ENCODE measurements at places on chromosomes 2 and 18.

- DNase-seq: no peak
Measured at GRCh38 chr2:113217455-113218282, 43.9 kb downstream of the PSD4 start.

GRCh38 chr18:24734058-24734457, 273.6 kb downstream of the HRH4 start:
- DNase-seq: peak; percentile 2

DNA sequence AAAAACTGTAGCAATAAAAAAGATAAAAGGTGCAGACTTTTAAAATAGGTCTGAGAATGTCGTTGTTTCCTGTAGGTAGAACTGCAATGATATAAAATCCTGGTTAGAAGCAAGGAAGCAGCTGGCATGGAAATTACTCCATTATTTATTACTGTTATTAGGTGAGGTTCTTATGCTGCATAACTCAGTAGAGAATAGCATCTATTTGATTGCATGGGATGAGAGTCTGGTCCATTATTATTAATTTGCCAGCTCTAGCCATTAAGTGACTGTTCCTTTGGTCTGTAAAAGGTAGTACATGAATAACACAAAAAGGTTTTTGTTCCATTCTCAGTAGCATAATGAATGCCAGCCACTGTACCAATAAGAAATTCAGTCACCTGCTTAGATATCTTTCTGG, 358.6 kb downstream of the RBM43 start:
- DNase-seq: no peak

DNA sequence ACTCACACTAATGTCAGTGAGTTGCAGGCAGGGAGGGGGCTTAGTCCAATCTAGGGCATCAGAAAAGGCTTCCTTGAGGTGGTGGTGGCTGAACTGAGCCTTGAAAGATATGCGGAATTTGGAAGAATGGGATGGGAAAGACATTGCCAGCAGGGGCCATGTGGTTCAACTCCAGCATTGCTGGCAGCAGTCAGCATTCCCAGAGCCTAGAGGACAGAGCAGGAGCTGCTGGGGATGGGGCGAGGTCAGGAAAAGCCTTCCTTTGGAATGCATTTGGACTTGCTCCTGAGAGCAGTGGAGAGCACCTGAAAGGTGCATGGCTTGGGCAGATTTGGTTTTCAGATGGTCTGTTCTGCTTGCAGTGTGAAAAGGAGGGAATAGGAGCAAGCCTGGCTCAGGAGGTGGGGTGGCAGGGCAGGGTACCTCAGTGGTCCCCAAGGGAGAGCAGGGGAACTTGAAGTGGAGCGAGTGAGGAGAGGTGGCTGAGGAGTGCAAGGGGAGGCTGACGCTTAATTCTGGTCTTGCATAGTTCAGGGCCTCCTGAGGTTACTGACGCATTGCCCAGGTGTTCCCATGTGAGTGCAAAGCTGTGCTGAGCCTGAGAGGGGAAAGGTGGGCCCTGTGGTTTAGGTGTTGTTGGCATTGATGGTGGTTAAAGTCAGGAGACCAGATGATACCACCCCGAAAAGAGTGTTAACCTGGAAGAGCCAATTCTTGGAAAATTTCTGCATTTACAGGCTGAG, 112.1 kb upstream of the MGAT5 start:
- no peak for DNase-seq

GRCh38 chr2:227996366-227996765, 124.9 kb downstream of the DAW1 start:
- DNase-seq: no peak

DNA sequence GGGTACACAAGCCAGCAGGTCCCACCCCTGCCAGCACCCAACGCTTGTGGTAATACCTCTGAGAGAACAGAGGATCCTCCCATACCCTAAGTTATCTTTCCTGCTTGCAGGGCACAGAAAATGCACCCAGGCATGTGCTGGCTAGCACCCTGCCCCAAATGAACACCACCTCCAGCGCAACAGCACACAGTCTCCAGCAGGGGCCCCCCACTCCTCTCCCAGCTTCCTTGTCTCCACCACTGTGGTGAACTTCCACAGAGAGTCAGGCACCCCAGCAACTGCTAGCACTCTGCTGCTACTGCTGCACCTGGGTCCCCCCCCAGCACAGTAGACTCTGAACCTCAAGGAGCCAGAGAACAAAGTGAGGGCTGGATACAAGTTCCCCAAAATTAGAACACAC, 216.8 kb upstream of the CNTNAP5 start:
- no peak for DNase-seq

DNA sequence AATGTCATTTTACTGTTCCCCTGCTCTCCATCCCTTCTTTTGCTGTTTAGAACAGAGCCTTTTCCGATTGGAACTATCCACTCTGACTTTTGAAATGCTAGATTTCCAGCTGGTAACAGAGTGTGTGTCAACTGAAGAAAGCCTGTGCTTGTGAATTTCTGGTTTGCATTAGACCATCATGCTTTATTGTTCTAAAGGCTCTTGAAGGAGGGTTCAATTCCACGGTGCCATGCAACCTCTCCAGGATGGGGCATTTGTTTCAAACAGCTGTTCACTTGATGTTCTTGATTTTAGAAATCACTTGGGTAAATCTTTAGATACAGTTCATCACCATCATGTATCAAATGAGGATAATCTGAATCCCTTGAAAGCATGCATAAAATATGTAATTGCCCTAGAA, 156.7 kb downstream of the QPCT start:
- no peak for DNase-seq

DNA sequence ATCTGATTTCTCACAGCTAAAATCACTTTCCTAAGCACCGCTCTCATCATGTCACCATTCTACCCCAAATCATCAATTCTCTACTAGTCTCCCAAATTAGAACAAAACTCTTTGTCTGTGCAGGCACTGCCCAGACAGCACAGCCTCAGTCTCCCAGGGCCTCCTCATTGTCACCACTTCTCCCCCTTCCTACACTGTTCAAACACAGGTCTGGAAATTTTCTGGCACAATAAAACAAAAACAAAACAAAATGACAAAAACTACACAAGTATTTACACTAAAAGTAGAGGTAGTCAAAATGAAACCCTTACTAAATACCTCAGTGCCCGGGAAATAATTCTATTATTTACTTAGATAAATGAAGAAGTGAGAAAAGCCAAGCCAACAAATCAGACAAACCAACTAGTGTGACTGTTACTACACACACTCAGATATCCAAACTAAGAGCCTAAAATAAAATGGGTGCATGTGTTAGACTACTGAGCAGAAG, 156.2 kb upstream of the DNMT3A start:
- no peak for DNase-seq

DNA sequence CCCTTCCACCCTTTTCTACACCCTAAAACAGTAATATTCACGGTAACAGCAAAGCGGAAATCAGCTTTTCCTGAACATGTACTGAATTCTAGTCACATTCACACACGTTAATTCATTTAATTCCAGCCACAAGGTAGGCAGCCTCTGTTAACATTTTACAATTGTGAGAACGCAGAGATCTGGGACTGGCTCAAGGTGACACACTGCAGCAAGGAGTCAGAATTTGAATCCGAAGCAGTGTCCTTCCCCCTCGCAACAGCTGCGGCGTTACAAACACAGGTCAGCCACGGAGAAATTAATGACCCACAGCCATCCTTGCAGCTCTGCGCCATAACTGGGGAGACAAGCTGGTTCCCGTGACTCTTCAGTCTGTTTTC, 818 bp upstream of the SLC20A1 start:
- DNase-seq: no peak

- DNase-seq: no peak
Measured at GRCh38 chr2:25369439-25369838, 27.7 kb upstream of the DNMT3A start.

GRCh38 chr2:98895221-98895620, 40.8 kb downstream of the CRACDL start:
- no peak for DNase-seq

DNA sequence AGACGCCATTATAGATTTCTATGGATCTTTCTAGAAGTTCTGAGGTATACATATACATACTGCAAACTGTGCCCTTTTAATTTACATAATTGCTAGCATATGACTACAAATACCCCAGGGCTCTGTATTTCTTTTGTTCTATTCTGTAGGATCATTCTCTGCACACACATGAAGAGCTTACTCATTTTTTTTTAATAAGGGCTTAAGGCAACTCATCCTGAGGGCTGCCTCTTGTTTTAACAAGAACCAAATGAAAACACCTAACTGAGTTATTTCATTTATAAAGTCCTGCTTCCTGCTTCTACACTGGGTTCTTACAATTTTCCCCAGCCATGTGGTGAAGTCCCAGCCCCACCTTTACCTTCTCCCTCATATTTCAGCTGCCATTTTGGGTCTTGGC, 390.5 kb downstream of the IRS1 start:
- no peak for DNase-seq

GRCh38 chr18:24446953-24447538, 13.4 kb upstream of the HRH4 start:
- DNase-seq: no peak

GRCh38 chr2:3427272-3427671, 47.8 kb downstream of the TRAPPC12 start:
- no peak for DNase-seq

GRCh38 chr2:188551671-188552070, 260.0 kb downstream of the GULP1 start:
- no peak for DNase-seq

- DNase-seq: no peak
Measured at GRCh38 chr2:105085525-105085924, 47.7 kb downstream of the MRPS9 start.

DNA sequence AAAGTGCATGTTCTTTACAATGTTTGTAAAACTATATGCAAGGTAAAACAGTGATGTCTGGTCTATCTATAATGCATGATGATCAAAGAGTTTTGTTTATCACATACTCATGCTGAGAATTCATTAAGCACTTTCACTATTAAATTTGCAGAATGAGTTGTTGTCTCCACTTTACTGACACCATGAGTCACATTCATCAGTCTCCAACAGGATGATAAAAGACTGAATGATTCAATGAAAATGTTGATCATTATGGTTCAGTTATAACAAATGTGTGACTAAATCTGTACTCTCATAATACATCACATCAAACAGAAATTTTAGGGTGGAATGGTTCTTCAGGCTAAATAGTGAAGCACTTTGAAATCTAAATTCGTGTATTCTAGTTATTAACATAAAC, 129.0 kb downstream of the ERBB4 start:
- no peak for DNase-seq

DNA sequence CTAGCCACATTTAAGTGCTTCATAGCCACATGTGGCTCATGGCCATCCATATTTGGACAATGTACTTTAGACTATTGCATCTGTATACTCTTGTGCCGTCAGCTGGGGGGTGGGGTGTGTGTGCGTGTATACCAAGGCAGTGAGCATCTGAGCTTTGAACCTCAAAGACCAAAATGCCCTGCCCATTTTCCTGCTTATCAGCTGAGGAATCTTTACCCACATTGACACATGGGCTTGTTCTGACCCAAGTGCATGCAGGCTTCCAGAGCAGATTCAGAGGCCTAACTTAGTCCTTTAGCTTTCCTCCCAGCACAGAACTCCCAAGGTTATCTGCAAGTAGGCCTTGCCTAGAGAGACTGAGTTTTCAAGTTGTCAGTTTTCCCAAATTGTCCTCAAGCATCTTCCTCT, 11.1 kb upstream of the MOCOS start:
- no peak for DNase-seq

GRCh38 chr2:85707304-85707703, 13.1 kb downstream of the GNLY start:
- peak; percentile 39 for DNase-seq

GRCh38 chr2:180670302-180671003, 310.0 kb upstream of the UBE2E3 start:
- no peak for DNase-seq

DNA sequence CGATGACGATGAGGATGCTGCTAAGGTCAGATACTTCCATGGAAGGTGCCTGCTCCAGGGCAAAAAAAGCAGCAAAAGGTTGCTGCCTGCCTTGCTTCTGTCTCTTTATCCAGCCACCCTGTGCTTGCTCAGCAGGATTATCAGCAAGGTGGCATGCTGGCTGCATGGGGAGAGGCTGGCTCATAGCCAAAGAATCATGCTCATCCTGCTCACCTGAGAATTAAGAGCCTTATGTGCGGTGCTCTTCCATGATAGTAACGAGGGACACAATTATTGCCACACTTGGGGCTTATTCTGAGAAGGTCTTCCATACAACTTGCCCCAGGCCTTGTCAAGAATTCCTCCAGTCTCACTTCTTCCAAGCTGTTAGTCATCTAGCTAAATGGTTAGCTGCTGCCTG, 60.4 kb upstream of the SEC11C start:
- no peak for DNase-seq

DNA sequence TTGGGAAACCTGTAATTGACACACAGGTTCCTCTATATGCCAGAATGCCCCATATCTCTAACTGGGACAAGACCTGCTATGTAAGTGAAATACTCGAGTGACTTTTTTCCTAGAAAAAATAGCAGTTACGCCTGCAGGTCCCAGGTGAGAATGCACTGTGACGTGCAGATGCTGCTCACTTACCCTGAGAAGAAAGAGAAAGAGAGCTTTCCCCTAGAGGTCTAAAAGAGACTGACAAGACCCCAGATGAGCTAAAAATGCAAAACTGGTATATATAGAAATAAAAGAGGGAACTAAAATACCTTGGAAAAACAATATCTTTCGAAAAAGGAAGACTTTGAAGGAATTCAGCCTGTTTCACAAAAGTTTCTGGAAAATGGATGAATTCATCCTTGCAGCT, 383.0 kb upstream of the DCC start:
- no peak for DNase-seq

DNA sequence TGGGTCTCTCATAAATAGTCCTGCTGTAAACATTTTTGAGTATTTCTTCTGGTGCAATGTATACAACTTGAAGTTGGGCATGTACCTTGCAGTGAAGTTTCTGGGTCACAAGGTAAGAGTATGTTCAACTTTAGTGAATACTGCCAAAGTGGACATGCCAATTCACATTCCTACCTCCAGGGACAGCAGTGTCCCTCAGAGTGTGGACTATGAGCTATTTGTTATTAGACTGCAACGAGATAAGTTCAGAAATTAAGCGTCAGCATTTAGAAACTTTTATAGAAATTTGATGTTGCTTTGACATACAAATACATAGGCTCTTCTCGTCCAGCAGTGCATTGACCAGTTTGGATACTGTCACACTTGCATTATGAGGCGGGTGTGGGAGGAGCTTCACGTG, 7.2 kb upstream of the ACKR3 start:
- DNase-seq: no peak

Data from stimulated activated CD4-positive, alpha-beta T cell treated with anti-CD3 and anti-CD28 coated beads, Interleukin-2, amount 100 ng/mL, for 24 hours (primary cell).